ENCODE measurements at places on chromosomes 2 and 18.

- DNase-seq: no peak
These were observed 163.6 kb upstream of the TMEM200C start for GRCh38 chr18:6058941-6059340.

- DNase-seq: no peak
These were observed 212.6 kb downstream of the TNS1 start for GRCh38 chr2:217790195-217790594.

DNA sequence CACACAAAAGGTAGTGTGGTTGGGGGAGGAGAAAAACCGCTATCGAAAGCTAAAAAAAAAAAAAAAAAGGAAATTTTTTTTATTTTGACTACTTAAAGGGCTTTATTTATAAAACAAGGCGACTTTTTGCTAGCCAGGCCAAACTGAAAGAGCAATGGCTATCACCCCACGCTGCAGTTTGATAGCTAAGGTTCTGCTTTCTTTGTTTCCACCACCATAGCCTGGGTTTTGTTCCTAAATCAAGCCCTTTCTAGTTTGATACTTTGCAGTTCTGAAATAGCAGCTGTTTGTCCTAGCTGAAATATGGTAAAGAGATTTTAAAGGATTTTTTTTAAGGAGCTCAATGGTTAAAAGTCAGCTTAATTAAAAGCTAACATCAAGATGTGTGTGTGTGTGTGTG is 67.4 kb upstream of the ABCA12 start:
- no peak for DNase-seq

DNA sequence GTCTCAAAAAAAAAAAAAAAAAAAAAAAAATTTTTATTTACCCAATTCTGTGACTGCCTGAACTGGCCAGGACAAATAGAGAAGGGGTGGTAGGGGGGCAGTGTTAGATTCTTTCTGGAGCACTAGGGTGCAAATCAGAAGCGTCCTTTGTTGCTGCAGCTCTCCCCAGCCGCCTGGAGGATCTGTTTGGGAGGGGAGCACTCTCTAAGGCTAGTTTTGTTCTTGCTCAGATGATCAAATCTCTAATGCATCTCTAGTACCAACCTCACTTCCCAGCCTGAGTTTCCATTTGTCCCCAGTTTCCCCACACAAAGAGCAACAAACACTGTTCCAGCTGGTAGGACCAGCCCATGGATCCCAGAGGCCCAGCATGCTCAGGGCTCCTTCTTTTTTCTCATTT is 83.0 kb downstream of the GBX2 start:
- no peak for DNase-seq

DNA sequence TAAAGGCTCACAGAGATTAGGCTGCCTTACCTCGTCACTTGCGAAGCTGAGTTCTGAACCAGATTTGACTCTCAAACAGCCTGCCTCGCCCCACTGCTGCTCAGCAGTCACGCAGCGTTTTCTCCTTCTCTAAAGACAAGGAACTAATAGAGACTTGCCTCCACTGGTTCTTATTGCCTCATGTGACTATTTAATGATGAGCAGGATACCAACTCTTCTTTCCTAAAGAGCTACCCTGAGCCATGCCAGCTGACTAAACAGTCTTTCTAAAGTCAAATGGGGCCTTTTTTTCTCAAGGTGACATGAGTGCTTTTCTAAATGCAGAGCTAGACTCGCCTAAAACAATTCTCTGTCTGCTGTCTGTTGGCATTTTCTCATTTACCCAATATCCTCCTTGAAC is 147.5 kb downstream of the NCKAP5 start:
- no peak for DNase-seq

DNA sequence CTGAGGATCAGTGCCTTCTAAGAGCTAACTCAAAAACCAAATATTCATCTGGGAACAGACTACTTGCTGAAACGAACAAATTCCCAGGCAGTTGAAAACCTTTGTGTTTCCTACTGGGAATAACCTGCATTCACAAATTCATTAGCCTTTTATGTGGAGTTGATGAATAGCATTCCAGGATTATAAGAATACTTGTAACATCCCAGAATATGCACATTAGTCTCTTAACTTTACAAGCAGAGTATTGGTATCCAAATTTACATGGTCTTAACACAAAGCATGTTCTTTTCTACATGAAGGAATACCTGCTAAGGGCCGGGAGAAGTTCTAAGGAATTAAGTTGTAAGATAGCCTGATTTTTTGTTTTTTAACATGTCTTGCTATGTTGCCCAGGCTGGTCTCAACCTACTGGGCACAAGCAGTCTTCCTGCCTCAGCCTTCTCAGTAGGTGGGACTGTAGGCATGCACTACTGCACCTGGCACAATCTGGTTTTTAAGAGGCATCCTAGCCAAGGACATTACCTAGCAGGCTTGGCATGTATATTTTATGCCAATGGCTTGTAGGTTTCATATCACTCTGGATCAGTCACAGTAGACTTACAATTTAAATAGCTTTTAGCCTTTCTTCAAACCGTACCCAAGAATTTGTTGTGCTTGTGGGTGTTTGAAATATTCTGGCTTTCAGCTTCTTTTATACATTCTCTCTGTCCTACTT is 50.7 kb downstream of the MGAT5 start:
- DNase-seq: no peak

DNA sequence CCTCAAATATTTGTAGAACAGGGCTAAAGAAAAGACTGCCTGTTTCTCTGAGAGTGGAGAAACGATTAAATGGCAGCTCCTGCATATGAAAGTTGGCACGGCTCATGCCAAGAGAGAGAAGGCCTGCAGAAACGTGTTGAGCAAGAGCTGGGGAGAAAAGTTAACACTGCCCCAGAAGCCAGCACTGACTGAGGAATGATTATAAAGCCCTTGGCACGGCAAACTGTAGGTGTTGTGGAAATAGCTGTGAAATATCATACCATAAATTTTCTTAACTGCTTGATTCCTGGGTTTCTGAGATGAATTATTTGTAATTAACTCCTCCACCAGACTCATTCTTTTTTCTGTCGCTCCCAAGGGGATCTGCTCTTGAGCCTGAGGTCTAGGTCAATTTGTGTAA is 4.3 kb downstream of the FRZB start:
- no peak for DNase-seq

DNA sequence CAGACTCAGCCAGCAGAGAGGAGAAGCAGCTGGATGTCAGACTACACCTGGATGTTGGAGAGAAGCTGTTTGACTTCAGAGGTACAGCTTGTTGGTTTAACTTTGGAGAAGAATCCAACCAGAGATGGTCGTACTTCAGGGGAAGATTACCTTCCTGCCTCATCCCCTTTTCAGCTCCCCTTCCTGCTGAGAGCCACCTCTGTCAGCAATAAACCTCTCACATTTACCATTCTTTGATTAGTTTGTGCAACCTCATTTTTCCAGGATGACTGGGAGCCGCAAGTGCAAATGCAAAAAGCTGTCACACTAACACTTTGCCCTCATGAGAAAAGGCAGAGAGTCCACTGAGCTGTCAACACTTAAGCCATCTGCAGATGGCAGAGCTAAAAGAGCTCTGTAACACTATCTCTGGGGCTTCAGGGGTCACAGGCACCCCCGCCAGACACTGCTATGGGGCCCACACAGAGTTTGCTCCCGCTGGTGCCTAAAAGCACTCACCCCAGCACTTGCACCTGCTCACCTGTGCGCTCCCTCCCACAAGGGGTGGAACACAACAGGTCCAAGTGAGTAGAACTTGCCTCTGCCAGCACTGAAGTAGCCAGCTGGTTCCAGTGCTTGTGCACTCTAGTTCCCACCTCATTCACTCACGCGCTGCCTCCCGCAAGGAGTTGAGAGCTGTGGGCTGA is 391.7 kb downstream of the METTL4 start:
- DNase-seq: no peak

DNA sequence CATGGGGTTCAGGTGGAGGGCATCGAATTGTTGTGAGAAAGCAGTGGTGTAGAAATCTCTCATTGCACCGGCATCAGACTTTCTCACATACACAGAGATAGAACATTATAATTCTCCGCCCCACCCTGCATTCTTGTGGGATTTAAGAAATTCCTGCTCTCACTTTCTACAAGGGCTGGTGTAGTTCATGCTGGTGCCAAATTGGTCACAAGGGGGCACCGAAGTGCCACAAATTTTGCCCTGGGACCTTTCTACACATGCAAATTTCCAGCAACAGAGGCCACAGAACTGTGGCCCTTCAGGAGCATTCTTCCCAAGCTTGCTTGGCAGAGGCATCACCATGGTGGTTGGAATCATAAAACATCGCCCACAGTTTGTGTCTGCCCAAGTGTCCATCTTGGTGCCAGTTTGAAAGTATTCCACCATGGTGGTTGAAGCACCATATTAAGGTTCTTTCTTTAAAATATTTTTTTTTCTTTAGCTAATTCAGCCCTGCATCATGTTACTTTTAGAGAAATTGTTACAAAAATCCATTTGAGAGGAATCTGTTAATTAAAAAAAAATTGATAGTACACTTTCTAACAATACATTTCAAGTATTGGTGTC is 521.2 kb upstream of the FANCL start:
- peak; percentile 65 for DNase-seq

- no peak for DNase-seq
These were observed 7.2 kb upstream of the AFTPH start for GRCh38 chr2:64516651-64517510.

Data from mammary epithelial cell (primary cell).